BJ (cell line): ENCODE measurements at places on chromosomes 5 and 9.

GRCh38 chr5:154147666-154148065, 42.9 kb upstream of the GALNT10 start:
- no peak for DNase-seq

DNA sequence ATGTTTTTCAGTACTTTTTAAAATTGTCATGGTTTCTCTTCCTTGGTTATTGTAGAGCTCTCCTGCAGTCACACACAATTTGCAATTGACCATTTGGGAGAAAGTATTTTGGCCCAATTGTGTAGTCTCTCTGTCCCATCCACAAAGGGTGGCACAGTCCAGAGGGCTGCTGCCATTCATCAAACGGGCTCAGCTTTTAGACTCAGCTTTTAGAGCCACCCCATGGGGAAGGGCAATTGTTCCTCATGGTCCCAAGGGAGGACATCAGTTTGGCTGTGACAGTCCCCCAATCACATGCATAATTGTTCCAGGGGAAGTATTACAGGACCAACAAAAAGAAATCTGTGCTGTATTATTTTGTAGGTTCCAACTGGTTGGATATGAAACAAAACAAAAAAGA, 207.6 kb downstream of the ZNF462 start:
- no peak for DNase-seq

DNA sequence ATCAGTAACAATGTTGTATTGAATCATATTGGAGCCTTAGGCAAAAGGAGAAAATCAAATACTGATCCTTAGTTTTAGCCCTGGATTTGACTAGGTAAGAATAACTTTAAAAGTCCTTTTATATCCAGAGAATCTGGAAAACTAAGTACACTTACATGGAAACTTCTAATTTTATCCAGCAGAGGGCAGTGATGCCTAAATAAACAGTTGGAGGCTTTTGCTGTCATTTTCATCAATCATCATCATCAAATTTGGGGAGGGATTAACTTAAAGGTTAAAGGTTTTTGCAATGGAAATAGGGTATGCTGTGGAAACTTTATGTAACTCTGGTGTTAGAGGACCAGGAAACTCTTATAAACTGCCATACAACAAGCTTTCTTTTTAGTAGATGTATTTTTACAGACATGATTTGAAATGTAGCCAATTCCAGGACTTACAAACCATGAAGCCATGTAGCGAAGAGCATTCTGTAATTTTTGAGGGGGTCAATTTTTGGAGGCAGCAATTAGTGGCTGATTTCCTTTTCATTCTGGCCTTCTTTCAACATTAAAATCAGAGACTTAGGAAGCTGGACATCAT, 112.7 kb downstream of the OSTF1 start:
- no peak for DNase-seq

DNA sequence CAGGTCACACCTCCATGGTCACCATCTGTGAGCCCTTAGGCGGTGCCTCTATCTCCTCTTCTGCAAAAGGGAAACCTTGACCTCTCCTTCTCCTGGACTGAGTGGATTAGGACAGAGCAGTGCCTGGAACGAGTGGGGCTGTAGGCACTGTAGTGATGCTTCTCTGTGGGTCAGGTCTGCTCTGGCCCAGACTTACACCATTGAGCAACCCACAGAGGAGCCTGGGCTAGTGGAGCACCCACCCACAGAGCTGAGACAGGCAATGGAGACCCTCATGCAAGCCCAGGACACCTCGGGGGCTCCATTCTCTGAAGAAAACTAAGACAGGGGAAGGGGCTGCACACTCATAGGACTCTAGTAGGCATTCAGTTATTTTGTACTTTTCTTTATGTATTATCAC, 400.6 kb downstream of the GADD45G start:
- DNase-seq = no peak

GRCh38 chr5:15700373-15700772, 200.4 kb downstream of the FBXL7 start:
- no peak for DNase-seq

DNA sequence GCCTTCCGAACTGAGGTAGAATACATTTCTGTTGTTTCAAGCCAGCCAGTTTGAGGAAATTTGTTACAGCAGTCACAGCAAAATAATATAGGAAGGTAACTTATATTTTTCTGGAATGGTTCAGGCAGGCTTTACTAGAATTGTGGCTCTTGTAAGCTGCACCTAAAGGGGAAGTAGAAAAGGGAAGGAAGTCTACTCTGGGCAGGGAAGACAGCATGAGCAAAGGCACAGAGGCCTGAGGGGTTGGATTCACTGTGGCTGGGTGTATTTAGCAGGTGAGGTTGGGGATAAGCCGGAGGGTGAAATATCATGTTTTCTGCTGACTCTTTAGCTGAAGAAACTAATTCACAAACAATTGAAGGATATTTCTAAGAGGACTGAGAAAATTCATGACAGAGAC, 183.5 kb downstream of the GAS1 start:
- no peak for DNase-seq

GRCh38 chr5:151296478-151296830, 7.1 kb downstream of the SLC36A3 start:
- DNase-seq = no peak

- no peak for DNase-seq
Observed at GRCh38 chr5:171395042-171395441, 7.4 kb downstream of the NPM1 start.

GRCh38 chr9:116133163-116133562, 20.4 kb upstream of the PAPPA start:
- no peak for DNase-seq
